ENCODE measurements at places on chromosomes 12 and 14.

DNA sequence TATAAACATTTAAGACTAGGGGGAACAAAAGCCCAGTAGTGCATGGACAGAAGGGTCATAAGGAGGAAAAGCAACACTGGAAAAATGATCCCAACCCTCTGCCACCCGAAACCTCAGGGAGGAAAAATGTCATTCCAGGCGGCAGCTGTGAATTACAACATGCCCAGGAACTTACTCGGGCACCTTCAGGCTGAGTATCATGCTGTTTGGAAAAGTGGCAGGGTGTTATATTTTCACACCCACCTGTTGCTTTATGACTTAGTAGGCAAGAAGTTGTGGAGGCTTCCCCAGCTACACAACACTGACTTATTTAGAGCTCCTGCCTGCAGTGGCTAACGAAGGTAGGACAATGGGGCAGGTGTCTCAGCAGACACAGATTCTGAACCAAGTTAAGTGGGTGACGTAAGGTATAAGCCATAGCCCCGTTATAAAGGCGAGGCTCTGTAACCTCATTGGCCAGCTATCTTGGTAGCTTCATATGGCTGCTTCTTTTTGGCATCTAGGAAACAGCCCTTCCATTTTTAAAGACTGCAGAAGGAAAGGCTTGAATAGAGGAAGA lies 96.1 kb upstream of the IFNG-AS1 start:
- no peak for DNase-seq

DNA sequence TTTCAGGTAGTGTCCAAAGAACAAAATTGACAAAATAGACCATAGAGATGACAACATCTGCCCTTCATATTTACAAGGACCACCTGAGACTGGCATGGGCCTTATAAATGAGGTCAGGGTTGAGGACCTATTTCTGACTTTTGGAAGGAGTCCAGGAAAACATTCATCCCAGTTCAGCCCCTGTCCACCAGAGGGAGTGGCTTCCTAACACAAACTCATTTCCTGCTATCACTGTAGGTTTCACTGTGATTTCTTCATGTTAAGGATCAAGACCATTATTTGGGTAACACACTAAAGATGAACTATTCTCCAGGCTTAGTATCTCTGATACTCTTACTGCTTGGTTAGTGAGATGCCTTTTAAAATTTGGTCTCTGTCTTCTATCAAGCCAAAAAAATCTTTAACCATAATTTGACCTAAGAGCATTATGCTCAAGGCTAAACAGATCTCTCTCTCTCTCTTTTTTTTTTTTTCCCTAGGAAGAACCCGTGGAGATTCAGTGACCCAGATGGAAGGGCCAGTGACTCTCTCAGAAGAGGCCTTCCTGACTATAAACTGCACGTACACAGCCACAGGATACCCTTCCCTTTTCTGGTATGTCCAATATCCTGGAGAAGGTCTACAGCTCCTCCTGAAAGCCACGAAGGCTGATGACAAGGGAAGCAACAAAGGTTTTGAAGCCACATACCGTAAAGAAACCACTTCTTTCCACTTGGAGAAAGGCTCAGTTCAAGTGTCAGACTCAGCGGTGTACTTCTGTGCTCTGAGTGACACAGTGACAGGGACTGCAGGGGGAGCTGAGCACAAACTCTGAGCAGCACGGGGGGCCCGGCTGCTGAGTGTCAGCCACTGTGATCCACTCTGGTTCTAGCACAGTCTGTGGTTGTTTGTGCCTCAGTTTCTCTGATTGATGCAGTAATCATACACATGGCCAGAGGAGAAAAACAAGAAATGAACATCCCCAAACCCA lies 267.6 kb upstream of the OR4E1 start:
- peak; percentile 13 for DNase-seq

DNA sequence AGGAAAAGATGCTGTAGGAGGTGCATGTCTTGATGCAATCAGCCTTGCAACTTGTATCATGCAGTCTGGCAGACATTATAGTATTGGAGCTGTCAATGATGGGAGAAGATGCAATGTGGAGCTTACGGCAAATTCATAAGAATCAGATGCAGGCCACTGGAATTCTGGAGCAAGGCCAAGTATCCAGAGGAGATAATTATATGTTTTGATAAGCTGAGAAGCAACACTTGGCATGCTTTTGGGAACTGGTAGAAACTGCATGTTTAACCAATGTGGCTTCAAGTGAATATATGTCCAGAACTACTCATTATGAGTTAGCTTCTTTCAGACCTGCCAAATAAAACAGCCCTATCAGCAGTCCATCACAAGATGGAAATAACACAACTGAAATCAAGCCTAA lies 249.1 kb upstream of the PPFIA2 start:
- DNase-seq, result no peak

DNA sequence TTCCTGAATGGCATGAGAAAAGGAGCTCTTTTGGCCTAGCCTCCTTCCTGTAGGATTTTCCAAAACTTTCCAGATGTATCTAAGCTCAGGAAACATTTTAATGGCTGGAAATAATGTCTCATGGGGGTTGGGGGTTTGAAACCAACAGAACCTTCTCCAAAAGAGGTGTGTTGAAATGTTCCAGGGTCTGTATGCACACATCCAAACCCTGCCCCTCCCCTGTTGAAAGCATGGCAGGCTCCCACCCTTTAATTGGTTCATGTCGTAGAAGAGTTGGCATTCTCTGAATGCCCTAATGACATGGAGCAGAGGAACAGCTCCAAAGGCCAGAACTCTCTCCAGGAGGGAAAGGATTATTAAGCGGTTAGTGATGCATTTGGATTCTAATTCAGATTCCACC lies 353.2 kb downstream of the ZFP36L1 start:
- DNase-seq, result no peak

DNA sequence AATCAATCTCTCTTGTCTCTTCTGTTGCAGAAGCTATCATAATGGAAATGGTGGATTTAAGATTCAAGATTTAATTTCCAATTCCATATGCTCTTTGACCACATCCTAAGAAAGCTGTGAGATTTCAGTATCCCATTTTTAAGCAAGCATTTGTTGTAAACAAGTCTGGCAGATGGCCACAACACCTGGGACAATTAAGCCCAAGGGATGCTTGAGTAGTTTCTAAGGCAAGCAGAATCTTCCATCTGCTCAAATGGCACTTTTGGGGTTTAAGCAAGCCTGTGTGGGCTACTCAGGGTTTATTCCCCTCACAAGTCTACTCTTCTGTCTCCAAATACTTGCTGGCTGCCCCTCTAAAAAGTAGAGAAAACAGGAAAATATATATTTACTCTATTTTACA lies 304.7 kb upstream of the SYT1 start:
- DNase-seq, result no peak

DNA sequence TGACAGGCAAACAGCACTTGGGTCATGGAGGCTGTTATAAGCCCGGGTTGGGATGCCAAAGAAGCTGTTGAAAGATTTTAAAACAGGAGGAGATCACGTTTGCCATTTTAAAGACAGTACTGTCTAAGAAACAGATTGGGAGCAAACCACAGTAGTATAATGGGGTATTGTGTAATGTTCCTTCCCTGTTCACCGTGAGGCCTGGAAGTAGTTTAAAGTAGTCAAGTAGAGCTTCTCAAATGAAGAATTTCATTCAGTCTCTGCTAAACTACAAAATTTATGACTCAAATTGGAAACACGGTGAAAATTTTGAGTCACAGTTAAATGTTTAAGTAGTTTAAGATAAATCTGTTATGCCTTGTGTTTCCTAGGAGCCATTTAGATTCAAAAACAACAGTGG lies 35.8 kb downstream of the ATP2A2 start:
- DNase-seq, result no peak

- peak; percentile 47 for DNase-seq
Observed at GRCh38 chr14:96204151-96205058, at the start of gene BDKRB2. TSS of gene BDKRB2 (plus strand) at chr14:96204839. CDS start at chr14:96237108, 32,269 bp downstream.

DNA sequence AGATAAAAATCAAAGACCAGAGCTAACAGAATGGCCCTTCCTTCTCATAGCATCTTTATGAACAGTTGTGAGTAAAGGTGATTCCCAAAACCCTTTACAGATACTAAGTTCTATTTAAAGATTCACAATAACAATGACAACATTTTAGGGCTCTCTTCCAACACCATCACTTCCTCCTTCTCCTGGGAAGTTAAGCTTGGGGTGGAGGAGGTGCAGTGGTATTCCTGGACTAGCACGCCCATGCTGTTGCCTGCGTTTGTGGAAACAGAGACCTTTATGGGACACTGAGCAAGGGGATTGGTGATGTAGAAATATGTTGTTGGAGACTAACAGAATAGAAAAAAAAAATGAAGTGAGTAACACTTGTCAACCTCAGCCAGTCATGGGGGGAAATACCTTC lies 22.5 kb downstream of the SYNE2 start:
- DNase-seq, result no peak

DNA sequence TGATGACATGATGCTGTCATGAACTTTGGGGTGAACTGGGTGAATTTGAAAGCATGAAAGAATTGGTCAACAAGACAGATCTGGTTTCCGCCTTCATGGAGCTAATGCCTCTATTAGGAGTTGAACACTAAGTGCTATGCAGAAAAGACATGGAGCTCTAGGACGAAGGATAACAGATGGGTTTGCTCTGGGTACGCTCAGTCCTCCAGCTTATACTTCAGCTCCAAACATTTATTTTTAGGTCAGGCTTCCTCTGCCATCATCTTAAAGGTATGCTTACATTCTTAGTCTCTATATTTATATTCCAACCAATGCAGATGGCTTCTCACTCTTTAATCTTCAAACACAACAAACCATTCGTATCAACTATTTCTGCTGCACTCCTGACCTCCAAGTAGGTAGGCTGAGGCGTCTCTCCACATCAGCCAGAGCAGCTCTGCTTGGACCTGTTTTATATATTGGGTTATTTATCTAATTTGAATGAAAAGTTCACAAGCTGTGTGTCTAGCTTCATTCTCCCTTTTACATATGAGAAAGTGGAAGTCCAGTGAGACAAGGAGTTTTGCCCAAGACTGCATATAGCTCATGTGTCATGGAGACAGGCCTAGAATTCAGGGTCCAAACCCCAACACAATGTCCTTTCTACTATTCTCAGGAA lies 226.3 kb downstream of the SPTSSA start:
- no peak for DNase-seq

- DNase-seq, result no peak
Observed at GRCh38 chr12:68237078-68237477, 11.5 kb upstream of the IL26 start.

DNA sequence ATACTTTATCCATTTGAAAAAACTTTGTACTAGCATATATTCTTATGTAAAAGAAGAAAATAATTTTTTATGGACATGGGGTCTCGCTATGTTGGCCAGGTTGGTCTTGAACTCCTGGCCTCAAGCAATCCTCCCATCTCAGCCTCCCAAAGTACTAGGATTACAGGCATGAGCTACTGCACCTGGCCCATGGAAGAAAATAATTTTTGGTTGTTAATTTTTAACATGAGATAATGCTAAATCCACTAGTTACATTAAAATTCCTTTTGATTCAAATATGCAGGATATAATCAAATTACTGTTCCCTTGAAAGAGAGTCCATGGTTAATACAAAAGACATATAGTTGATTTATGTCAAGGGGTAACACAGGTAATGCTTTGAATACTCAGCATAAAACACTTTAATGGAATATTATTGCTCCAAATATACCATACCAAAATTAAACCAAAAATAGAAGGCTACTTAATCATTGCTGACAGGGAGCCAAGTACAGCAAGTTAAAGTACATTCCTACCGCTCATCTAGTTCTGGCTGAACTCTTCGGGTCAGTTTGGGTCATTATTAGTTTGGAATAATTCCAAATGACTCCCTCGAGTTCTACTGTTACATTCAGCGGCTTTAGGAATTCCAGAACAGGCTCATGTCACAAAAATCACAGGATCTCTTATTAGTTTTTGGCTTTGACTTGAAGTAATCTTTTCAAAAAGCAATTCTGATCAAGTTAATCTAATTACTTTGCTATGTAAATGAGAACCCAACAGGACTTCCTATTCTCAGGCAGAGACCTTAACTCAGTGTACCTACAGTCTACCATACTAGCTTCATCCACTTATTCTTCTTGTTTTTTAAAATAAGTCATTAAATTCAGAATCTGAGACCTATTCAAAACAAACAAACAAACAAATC lies 6.1 kb downstream of the SOS2 start:
- DNase-seq, result no peak

- DNase-seq, result no peak
Observed at GRCh38 chr12:64070454-64070853, 151.6 kb downstream of the KICS2 start.

DNA sequence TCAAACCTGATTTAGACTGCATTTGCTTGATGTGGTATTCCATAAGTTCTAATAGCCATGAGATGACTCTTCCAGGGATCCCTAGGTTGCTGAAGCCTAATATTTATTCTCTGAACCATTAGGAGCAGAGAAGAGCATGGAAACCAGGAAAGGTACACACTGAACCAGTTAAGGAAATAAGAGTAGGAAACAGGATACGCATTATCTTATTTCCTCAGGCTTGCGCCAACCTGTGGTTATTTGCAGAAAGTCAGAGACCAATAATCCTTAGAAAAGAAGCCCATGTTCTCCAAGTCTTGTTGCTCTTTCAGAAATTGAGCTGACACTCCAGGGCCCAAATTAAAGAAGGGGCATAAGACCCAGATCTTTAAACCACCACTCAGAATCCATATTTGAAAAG lies 41.8 kb upstream of the SMUG1 start:
- no peak for DNase-seq

DNA sequence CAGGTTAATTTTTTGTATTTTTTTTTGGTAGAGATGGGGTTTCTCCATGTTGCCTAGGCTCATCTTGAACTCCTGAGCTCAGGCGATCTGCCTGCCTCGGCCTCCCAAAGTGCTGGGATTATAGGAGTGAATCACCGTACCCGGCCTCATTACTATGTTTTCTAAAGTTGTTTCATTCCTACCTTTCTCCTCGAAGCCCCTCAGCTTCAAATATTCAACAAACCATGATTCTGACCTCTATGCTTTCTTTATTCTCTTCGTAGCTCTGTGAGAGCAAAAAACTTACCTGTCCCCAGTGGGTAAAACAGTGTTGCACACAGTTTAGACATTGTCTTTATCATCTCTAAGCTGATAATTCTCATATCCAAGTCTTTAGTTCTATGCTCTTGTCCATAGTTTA lies 26.2 kb upstream of the MDM2 start:
- DNase-seq, result no peak

DNA sequence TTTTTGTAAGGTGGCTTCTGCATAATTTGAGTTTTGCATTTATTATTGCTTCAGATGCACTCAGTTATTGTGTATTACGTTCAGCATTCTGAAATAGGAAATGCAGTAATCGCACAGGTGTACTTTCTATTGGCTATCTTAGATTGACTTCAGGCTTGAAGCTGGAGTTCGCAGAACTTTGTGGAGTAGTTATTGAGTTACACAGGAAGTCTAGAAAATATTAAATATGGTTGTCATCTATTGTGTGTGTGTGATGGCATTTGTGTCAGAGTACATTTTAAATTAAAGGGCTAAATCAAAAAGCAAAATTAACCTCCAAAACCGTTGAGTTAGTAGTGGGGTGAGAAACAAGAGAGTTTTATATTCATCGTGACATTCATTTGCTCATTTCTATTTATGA lies 2.7 kb downstream of the ARID2 start:
- DNase-seq, result no peak

GRCh38 chr14:80003138-80003537 lies 208.2 kb downstream of the DIO2 start:
- no peak for DNase-seq

- DNase-seq, result no peak
Observed at GRCh38 chr14:91413547-91414474, 3.8 kb downstream of the CCDC88C start.

GRCh38 chr12:76020281-76020680 lies 11.3 kb downstream of the PHLDA1 start:
- DNase-seq, result no peak

- DNase-seq, result peak; percentile 1
Observed at GRCh38 chr12:71392521-71393145, 47.0 kb upstream of the LGR5 start.

Measured in neural crest cell (in vitro differentiated cells).